ENCODE measurements at places on chromosomes 6 and 20.

DNA sequence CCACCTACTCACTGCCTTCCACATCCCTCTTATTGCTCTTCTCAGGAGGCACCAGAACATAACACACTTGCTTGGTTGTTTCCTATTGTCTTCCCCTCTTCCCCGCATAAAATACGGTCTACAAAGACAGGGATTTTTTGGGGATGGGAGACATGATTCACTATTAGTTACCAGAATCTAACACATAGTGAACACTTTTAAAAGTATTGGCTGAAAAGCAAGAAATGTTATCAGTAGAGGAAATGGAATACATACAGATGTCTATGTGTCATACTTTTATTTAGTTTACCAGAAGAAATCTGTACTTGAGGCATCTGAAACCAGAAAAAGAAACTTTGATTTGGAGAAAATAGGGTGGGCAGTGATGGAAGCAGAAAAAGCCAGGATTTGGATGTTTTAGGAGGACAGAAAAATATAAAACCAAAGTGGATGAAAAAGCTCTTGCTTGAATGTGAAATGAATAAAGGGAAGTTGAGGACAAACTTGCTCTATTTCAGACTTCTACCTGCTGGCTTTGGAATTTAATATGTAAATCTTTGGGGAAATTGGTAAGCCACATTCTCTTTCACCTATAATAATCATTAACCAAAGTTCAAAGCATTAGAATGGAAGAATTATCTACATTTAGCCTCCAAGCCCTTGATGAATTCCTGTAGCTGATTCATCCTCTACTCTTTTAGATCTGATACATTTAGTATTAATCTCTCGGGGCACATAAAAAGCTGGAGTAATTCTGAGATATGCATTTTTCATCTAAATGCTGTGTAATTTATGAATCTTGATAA is 82.6 kb downstream of the DOK5 start:
- DNase-seq = no peak

GRCh38 chr6:72761761-72762160 is 139.9 kb downstream of the KCNQ5 start:
- DNase-seq = no peak

DNA sequence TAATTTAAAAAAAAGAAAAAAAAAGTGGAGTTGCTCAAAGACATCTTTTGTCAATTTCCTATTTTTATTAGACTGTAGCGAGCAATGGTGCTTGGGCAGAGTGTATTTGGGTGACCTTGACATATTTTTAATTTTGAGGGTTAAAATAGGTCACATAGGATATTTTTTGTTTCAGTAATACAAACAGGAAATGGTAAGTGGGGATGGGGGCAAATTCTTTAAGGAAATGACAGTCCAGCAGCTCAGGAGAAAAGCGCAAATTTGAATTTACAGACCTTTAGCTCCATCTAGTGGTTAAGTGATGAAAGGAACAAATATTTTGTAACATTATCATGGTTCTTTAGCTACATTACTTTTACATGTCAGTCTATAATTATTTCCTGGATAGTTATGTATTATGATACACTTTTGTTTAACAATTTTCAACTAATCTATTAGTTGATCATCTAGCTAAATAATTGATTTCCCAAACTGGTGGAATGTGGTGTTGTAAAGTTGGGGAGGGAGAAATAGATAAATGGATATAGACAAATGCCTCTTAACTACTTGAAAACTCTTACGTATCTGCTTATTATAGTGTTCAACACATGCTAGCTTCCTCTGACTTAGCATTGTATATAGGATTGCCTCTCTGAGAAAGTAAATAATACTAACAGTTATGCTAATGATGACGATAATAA is 10.0 kb downstream of the CITED2 start:
- DNase-seq = peak; percentile 37

- no peak for DNase-seq
Measured at GRCh38 chr20:58695895-58696375, 3.3 kb downstream of the NPEPL1 start.

DNA sequence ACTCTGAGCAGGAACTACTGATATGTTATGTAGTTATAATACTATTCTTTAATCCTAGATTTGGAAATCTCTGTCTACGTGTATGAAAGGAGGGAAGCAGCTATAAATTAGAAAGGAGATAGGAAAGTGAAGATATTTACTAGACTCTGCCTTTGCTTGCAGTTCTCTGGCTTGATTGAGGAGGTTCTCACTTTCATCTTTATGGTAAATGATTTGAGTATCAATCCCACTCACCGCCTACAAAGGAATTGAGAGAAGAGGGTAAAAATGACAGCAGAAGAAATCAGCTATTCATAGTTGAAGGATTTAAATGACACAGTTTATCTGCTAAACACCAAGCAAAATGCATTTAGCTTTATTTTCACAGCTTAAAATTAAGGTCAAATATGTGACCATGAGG is 67.3 kb downstream of the FAM229B start:
- no peak for DNase-seq

Measured in GM18507 (cell line).